GM23338 (cell line): ENCODE measurements at places on chromosomes 6 and 20.

- DNase-seq = no peak
These were observed 12.6 kb upstream of the PCMTD2 start for GRCh38 chr20:64242797-64243475.

DNA sequence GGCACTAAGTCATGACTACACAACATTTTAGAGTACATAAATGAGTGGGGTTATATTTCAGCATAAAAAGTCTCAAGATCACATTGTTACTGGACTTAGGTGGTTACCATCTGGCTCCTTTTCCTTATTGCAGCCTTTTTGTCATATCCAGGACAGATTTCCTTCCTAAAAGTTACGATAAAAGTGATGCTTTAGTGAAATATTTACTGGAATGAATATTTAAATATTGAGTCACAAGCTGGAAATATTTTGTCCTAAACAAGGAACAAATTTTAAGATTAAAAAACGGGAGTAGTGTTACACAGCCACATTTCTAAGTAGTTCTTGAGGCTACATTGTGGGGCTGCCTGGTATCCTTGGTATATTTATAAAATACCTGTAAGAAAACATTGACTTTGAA lies 52.2 kb downstream of the CDC40 start:
- no peak for DNase-seq

DNA sequence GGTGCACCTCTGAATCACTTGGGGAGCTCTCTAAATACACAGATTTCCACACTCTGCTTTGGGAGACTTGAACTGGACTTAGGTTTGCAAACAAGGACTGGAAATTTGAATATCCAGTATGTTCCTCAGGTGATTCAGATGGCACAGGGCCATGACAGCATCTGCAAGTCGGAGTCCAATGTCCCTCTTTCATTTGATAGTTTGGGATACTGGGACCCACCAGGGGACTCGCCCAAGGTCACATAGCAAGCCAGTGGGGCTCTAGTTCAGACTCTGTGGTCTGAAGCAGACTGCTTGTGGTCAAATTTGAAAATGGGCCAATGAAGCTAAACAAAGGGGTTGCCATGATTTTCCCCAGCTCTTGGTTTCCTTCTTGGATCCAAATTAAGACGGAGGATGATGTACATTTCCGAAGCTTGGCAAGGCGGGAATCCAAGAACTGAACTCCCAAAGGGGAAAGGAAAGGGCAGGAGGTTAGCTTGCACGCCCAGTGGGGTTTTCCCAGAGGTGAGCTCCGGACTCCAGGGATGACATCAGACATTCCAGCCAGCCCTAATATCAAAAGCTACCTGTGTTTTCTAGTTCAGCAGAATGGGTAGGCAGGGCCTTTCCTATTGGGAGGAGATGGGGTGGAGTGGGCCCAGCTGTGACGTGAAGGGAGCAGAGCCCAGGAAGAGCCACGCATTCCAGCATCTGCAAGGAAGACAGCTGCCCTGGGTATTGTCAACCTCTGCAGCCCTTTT lies 3.4 kb upstream of the SYS1 start:
- no peak for DNase-seq

DNA sequence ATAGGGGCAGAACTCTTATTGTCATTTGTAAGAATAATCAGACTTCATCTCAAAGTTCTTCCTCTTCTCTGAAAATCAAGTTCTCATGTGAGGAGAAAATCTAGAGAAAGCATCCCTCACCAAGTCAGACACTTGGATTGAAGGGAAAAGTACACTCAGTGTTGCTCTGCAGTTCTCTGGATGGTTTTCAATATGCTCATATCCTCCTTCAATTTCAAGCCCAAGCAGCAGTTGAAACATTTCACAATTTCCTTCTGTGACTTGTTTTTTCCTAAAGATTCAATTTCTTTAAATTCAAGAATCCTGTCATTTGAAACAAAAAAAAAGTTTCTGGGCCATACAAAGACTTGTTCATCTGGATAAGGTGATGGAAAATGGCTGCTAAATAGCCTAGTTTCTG lies 140.2 kb upstream of the AHI1 start:
- no peak for DNase-seq

- peak; percentile 60 for DNase-seq
These were observed 445 bp downstream of the RAB32 start for GRCh38 chr6:146543940-146544615.

DNA sequence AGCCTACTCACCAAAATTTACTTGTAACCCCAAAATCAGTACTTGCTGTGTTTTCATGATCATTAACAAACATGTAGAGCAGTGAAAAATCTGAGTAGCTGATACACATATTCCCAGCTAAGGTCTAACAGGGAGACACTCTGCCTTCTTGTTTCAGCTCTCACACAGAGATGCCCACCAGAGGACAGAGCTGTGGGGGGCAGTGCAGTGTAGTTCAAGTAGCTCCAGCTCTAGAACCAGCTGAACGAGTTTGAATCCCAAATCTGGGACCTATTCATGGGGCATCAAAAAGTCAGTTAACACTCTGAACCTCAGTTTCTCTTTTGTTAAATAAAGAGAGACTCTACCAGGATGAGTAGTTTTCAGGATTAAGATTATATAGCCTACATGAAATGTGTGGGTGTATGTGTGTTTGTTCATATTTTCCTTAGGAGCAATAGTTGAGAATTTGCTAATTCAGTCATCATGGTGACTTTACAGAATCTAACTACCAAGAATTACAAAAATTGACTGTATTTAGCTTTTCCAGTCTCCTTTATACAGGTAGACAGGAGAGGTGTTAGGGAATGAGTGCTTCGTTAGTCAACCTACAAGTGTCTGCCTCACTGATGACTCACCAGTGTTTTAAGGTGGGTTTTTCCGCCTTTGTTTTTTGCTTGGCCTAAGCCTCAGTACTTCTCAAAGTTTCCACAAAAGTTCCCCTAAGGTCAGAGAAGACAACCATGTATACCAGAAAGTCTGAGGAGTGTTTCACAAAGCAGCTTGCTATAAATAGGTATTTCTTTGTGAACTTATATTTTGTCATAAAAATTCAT lies 164.0 kb upstream of the RUNX2 start:
- DNase-seq = no peak

DNA sequence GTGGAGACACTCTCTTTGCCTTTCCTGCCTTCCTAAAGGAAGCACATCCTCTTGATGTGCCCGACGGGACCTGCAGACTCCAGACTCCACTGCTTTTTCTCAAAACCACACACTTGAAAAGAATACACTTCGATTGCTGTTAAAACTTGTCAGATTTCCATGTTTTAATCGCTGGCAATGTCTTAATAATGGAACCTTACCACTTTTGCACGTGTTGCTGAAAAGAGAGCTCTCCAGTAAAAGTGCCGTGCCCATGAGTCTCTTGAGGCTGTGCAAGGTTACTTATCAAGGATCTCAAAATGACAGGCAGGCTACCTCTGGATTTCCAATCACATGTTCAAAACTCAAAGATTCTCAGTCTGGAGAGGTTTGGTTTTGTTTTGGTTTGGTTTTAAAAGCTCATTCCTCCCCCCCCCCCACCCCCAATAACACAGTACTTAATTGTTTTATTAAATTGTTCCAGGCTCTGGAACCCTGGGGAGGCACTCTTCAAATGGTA lies 12.0 kb upstream of the TFAP2A start:
- DNase-seq = no peak

- DNase-seq = no peak
These were observed 155.7 kb upstream of the JARID2 start for GRCh38 chr6:15090145-15090579.

GRCh38 chr6:125791151-125791819 lies 525 bp downstream of the NCOA7 start:
- peak; percentile 55 for DNase-seq

GRCh38 chr20:37789408-37789807 lies 95.6 kb downstream of the CTNNBL1 start:
- no peak for DNase-seq

DNA sequence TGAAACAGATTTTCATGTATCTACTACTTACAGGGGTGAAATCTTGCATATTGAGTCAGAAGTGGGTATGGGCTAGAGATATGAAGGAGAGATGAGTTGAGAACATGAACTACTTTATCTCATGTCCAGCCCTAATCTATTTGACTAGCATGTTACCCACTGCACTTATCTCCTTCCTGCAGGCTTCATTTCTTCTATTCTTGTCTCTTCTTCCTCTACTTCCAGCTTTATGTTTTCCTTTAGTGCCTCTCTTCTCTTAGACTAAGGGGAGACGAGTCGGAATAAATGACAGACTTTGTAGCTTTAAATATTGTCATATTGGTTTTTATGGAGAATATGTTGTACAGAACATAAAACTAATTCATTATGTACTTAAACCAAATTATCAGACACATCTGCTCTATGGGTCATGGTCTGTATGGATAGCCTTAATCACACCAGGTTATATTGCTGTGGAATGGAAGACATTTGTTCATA lies 5.3 kb downstream of the RAB32 start:
- no peak for DNase-seq

- no peak for DNase-seq
These were observed 66.4 kb upstream of the PRL start for GRCh38 chr6:22363166-22363713.

GRCh38 chr6:52420668-52421358 lies 671 bp downstream of the EFHC1 start:
- peak; percentile 77 for DNase-seq

DNA sequence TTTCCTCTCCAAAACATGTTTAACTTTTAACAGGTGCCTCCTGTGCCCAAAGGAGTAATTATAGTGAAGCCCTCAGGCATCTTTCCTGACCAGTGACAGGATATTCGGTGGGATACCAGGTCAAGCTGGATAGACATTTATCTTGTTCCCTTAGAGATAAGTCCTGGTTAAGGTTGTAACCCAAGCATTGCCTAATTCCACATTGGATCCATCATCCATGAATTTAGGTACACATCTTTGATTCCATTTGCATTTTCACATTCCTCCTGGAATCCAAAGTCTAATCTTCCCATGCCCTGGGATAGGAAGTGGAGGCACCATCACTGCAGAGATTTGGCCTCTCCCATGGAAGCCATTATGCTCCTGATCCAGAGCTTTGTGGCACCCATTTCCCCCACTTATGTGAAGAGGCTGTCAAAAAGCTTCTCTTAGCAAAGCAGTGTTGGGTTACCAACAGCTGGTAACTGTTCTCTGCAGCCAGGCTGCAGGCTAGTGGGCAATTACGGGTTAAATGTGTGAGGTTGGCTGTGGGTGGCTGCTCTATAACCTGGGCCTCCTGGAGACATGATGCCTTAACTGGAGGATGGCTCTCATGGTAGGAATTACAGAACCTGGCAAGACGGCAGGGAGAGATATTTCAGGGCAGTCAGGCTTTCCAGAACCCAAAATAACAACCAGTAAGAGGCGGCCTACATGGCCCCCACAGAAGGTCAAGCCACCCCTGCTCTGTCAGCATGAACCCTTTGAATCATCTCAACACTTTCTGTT lies 96.9 kb upstream of the VGLL2 start:
- DNase-seq = no peak

DNA sequence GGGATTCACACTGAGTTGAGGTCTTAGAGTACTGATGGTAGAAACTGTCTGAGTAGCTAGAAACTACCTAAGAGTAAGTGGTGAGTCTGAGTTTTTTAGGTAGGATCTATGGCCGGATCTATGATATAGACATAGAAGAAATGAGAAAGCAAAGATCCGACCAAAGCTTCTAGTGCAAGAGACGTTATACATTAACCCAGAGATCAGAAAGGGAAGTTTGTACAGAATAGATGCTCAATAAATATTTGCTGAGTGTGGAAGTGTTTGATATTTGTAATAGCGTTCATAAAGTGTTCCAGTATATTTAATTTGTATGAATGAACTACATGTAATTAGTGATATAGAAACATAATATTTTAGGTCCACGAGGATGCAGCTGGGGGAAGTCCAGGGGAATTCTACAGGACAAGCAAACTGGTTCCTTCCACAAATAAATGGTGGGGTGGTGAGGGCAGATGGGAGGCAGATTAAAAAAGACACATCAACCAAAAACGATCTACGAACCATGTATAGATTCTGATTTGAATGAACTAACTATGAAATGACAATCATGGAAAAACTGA lies 31.9 kb upstream of the JARID2 start:
- DNase-seq = no peak

- DNase-seq = no peak
These were observed 39.2 kb downstream of the TMEM242 start for GRCh38 chr6:157283900-157284737.

GRCh38 chr6:1053586-1053985 lies 258.3 kb upstream of the FOXQ1 start:
- DNase-seq = no peak

DNA sequence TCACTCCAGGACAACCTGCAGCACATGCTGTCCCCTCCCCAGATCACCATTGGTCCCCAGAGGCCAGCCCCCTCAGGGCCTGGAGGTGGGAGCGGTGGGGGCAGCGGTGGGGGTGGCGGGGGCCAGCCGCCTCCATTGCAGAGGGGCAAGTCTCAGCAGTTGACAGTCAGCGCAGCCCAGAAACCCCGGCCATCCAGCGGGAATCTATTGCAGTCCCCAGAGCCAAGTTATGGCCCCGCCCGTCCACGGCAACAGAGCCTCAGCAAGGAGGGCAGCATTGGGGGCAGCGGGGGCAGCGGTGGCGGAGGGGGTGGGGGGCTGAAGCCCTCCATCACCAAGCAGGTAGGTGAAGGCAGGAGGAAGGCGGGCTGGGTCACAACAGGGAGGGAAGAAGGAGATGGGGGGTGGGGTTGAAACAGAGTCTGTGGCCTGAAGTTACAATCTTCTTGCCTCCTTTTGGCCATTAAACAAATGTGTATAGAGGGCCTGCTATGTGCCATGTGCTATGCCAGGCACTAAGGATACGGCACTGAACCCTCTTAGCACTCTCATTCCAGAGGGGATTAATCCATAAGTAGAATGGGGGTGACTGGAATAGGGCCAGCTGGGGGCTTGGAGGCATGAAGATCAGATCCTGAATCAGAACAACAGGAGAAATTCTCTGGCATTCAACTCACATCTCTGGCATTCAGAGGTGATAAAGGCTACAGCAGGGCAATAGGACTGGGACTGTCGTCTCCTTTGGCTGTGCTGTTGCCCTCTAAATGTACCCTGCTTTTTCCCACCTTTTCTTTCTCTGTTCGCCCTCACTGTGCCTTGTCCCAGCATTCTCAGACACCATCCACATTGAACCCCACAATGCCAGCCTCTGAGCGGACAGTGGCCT lies 10.5 kb upstream of the ZBTB9 start:
- no peak for DNase-seq

DNA sequence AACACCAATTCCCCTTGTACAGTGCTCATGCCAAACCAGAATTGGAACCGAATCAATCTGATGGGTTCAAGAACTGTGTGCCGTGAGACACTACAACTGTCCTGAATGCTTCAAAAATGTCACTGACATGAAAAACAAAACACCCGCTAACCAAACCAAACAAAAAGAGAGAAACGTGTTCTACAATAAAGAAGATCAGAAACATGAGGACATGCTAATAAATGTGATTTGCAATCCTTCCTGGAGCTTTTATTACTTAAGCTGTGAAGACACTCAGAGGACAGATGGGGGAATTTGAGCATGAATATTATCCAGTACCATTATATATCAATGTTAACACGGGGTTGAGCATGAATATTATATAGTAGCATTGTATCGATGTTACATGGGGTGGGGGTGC lies 72.2 kb upstream of the NFATC2 start:
- DNase-seq = no peak

GRCh38 chr20:58481481-58482021 lies 33.6 kb downstream of the APCDD1L start:
- DNase-seq = peak; percentile 91

GRCh38 chr6:163766936-163767335 lies 352.4 kb downstream of the QKI start:
- no peak for DNase-seq

- DNase-seq = no peak
These were observed 58.9 kb upstream of the SAMD5 start for GRCh38 chr6:147449405-147450161.

- DNase-seq = no peak
These were observed 21.1 kb upstream of the THBS2 start for GRCh38 chr6:169274781-169275180.
